ENCODE measurements at places on chromosomes 4 and X. TPM values are rescaled to one million over a fixed set of nuclear protein-coding genes. Genes with fewer than 3 reads are reported as not detected.

The IL13RA2 gene
- 2.9 TPM for polyA plus RNA-seq

The EMCN gene
- polyA plus RNA-seq = not detected

The PASD1 gene
- not detected for polyA plus RNA-seq

The OPN1LW gene
- polyA plus RNA-seq = not detected

The GPR119 gene
- not detected for polyA plus RNA-seq

The FTHL17 gene
- polyA plus RNA-seq = not detected

The TMEM31 gene
- not detected for polyA plus RNA-seq

The IL21 gene
- polyA plus RNA-seq = not detected

The TLR10 gene
- polyA plus RNA-seq = not detected

The ARMCX2 gene
- polyA plus RNA-seq = 6.0 TPM

The ARHGAP36 gene
- polyA plus RNA-seq = not detected

The ANXA10 gene
- 0.05 TPM for polyA plus RNA-seq

The WNK3 gene
- polyA plus RNA-seq = 0.24 TPM

The ASB12 gene
- polyA plus RNA-seq = 0.06 TPM

The MYOZ2 gene
- polyA plus RNA-seq = not detected

The MAMLD1 gene
- 1.9 TPM for polyA plus RNA-seq

The TRIM75 gene
- polyA plus RNA-seq = not detected

The ITIH6 gene
- not detected for polyA plus RNA-seq

The NEUROG2 gene
- not detected for polyA plus RNA-seq

The TRIM2 gene
- 11.0 TPM for polyA plus RNA-seq

The GAR1 gene
- polyA plus RNA-seq = 12.2 TPM

The ENPEP gene
- polyA plus RNA-seq = not detected

The MORF4L2 gene
- 670 TPM for polyA plus RNA-seq

The NKX1-1 gene
- polyA plus RNA-seq = not detected

The UGT2B10 gene
- not detected for polyA plus RNA-seq

The HERC3 gene
- 12.3 TPM for polyA plus RNA-seq

The ART3 gene
- polyA plus RNA-seq = 0.24 TPM

The TMSB15C gene
- polyA plus RNA-seq = 3.1 TPM

The CRLF2 gene
- not detected for polyA plus RNA-seq

The GLRB gene
- polyA plus RNA-seq = 1.2 TPM

The GAGE2A gene
- polyA plus RNA-seq = not detected

The FAM149A gene
- polyA plus RNA-seq = 0.44 TPM

The FGFBP2 gene
- polyA plus RNA-seq = 0.20 TPM

The MEPE gene
- not detected for polyA plus RNA-seq

The CT47B1 gene
- polyA plus RNA-seq = not detected

The FDCSP gene
- polyA plus RNA-seq = not detected

The ACOT9 gene
- 45.4 TPM for polyA plus RNA-seq

The UGT2B11 gene
- not detected for polyA plus RNA-seq

The PPP4R3C gene
- polyA plus RNA-seq = not detected

The NMU gene
- polyA plus RNA-seq = 5.6 TPM

The RADX gene
- 2.8 TPM for polyA plus RNA-seq

The ASB5 gene
- 0.01 TPM for polyA plus RNA-seq

The KANTR gene
- polyA plus RNA-seq = 1.6 TPM

The RHOXF2B gene
- polyA plus RNA-seq = not detected

The NAP1L2 gene
- 1.1 TPM for polyA plus RNA-seq

The PAGE1 gene
- polyA plus RNA-seq = not detected

The DOK7 gene
- polyA plus RNA-seq = 2.8 TPM

The MTTP gene
- 0.05 TPM for polyA plus RNA-seq

The ARX gene
- not detected for polyA plus RNA-seq

The GPRASP1 gene
- polyA plus RNA-seq = 0.07 TPM

The IL9R gene
- 0.06 TPM for polyA plus RNA-seq

The ANKRD37 gene
- polyA plus RNA-seq = 11.6 TPM

The DCAF8L2 gene
- polyA plus RNA-seq = not detected

The KCND1 gene
- polyA plus RNA-seq = 0.16 TPM

The IL1RAPL1 gene
- polyA plus RNA-seq = 0.16 TPM

All from mammary epithelial cell (primary cell).